ENCODE measurements at places on chromosomes 7 and 10.

DNA sequence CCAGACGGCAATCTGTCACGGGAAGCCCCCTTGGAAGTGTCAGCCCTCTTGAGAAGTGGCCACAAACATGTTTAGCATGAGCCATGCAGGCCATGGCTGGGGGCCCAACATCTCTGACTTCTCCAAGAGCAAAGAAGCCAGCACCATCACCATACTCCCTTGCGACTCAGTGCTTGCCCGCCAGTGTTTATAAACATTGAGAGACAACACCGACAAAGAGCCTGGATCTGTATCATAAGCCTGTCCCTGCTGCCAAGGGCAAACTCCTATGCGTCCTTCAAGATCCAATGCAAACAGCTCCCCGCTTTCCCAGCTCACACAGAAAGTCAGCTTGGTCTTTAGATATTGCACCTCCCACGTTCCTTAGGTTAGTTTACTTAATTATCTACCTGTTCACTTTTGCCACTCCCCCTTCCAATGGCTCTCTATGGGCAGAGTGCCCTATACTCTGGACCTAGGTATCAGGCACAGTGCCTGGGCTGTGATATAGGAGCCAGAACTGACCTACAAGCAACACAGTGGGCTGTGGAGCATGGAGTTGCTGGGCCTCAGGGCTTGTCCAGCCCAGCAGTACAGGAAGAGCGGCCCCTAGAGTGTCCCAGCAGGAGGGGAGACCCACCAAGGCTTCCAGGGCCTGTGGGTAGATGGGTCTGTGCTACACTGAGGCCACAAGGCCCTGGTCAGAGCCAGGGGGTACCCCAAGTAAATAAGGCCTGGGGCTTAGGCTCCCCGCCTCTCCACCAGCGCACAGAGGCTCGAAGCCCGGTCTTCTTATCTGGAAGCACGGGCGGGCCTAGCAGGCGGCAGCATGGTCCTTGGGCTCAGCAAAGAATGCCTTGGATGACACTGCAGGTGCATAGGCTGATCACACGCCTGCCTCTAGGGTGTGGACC lies 37.7 kb downstream of the CAMK2B start:
- DNase-seq, result no peak

GRCh38 chr7:94160719-94161435 lies 156.7 kb upstream of the BET1 start:
- no peak for DNase-seq

- no peak for DNase-seq
Observed at GRCh38 chr7:128915841-128916642, 5.5 kb upstream of the KCP start.

GRCh38 chr10:97500297-97500575 lies 1.5 kb downstream of the UBTD1 start:
- no peak for DNase-seq

- DNase-seq, result no peak
Observed at GRCh38 chr10:108688314-108688713, 1235.0 kb downstream of the XPNPEP1 start.

- DNase-seq, result no peak
Observed at GRCh38 chr10:110307805-110308204, 3.1 kb upstream of the SMNDC1 start.

GRCh38 chr7:3082831-3083230 lies 39.2 kb upstream of the CARD11 start:
- DNase-seq, result no peak
